Stimulated activated CD8-positive, alpha-beta memory T cell treated with anti-CD3 and anti-CD28 coated beads, Interleukin-4, amount 100 ng/mL, for 1 hour (primary cell): ENCODE measurements at places on chromosomes 5 and 9.

- no peak for DNase-seq
Observed at GRCh38 chr9:32581512-32582143, 8.7 kb upstream of the NDUFB6 start.

- no peak for DNase-seq
Observed at GRCh38 chr9:16193066-16193465, 640.2 kb downstream of the CCDC171 start.

- no peak for DNase-seq
Observed at GRCh38 chr5:34502581-34502980, 153.5 kb upstream of the RAI14 start.

DNA sequence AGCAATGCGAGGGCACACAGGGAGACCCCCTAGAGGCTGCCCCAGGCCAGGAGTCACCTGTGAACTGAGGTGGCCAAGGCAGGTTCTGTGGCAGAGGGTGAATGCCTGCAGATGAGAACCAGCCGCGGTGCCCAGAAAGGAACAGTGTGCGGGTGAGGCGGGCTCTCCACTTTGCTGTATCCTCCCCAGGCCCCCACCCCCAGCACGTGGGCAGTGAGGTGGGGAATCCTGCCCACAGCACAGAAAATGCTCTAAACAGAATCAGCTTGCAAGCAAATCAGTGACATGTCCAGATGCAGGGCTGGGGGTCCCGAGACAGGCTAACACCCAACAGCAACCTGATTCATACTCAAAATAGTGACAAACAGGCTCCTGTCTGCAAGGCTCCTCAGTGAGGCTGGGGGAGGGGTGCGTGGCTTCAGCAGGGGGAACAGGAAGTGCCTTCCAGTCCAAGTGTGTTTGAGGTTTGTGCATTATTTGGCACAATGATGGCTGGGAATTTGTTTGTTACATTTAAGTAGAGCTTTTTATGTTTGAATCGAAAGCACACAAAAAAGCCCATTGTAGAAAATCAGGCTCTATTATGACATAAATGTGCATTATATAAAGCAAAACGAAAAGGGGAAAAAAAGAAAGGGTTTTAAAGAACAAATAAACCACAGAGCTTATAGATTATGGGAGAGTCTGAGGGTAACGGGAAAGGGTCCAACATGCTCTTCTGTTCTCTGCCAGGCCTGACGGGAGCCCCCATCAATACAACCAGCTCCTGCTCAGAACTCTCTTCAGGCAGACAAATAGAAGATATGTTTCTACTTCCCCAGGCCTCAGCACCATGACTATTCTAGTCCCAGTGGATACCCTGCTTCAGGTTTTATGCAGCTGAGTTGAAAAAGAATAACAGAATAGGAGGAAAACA lies 201.3 kb downstream of the HSD17B3 start:
- DNase-seq = no peak

- DNase-seq = peak; percentile 7
Observed at GRCh38 chr5:133930061-133930812, 38.2 kb downstream of the C5orf15 start.

DNA sequence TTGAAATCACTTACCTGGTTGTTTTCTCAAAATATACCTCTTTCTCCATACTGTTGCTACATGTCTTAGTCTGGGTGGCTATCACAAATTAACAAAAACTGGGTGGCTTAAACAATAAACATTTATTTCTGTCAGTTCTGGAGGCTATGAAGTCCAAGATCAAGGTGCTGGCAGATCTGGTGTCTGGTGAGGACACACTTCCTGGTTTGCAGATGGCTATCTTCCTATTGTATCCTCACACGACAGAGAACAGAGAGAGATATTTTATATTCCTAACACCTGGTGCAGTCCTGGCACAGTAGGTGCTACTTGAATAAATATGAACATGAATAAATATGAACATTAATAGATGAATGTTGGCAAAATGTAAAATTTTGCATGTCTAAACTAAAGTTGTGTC lies 164.3 kb upstream of the ACOT12 start:
- no peak for DNase-seq

GRCh38 chr9:136947955-136948510 lies 3.0 kb downstream of the C8G start:
- no peak for DNase-seq

- DNase-seq = no peak
Observed at GRCh38 chr5:124742983-124743601, 3.3 kb downstream of the ZNF608 start.
